CD4-positive, alpha-beta T cell treated with Interleukin-17A for 4 hours (primary cell): ENCODE measurements at places on chromosomes 6 and 20.
A peak's percentile ranks its signal among the peaks of the same experiment; 100 is the strongest.

GRCh38 chr20:45363611-45364492 lies 896 bp downstream of the SYS1 start:
- DNase-seq, result no peak

DNA sequence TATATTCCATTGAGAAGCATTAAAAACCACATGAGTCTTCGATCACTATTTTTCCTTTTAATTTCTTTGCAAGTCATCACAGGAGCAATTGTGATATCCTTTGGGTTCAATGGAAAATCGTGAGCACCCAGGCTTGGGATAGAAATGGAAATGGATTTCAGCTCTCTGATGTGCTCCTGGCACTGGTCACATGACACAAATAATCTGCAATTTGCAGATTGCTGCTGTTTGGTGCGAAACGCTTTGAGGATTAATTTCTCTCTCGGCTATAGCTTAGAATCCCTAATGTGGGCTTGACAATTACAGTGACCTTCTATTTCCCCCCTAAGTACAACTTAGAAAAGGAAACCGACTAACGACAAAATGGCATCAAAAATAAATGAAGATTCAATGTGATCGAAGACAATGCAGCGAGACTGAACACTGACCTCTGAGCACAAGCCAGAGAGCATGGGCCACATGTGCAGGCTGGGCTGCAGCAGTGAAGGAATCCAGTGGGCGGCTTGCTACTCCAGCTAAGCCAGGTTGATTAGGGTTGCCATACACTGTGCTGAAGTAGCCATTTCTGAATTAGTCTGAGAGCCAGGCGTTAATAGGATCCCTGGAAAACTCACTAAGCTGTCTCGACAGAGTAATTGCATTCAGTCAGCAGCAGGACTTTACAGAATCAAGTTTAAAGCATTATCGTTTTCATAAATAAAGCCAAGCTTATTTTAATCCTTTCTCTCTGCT lies 301.8 kb upstream of the AGPAT4 start:
- no peak for DNase-seq

DNA sequence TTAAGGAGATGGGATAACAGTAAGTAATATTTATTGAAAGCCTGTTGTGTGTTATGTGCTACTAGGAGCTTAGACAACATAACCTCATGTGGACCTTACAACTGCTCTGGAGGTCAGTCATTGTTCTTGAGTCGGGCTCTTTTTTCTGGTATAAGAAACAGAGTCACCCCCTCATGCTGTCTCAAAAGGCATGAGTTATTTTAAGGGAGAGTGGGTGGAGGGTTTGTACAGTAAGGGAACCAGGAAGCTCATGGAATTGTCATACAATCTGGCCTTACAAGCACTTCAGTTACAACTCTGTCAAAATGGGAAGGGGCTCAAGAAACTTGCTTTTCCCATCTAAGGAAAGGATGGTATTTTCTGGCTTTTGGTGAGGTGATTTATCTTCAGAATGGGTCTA lies 16.5 kb upstream of the DSE start:
- no peak for DNase-seq

DNA sequence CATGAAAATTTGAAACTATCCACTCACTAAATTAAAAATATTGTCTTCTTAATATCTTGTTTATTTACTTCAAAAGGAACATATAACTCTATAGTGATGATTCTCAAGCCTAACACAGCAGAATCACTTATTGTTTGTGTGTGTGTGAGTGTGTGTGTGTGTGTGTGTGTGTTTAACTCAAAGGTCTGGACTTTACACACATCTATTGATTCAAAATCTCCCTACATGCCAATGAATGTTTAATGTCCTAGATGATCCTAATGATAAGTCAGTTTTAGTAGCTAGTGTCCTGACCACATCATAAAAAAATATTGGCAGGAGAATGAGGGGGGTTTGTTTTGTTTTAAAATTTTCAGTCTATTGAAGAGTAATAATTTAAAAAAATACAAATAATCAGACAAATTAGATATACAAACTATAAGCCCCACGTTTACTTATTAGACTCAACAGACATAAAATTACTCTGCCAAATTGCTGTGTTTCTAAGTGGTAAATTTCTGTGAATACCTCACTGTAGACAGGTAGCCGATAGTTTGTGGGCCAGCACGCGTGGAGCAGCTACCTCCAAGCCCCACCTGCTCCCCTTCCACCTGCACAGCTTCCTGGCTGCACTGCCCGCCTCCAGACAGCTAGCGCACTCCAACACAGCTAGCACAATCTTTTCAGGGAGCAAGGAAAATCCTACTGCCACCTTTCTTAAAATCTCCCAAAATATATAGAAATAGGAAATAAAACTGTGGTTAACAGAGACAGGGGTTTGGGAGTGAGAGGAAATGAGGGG lies 349.6 kb downstream of the PKHD1 start:
- DNase-seq, result no peak

- DNase-seq, result peak; percentile 32
These were observed 105.5 kb downstream of the HUS1B start for GRCh38 chr6:551405-551804.

GRCh38 chr6:35146453-35146852 lies 5.3 kb upstream of the TCP11 start:
- DNase-seq, result no peak
